HepG2 (cell line): ENCODE measurements at places on chromosomes 4 and X. TPM values are rescaled to one million over a fixed set of nuclear protein-coding genes. Genes with fewer than 3 reads are reported as not detected.

DNA sequence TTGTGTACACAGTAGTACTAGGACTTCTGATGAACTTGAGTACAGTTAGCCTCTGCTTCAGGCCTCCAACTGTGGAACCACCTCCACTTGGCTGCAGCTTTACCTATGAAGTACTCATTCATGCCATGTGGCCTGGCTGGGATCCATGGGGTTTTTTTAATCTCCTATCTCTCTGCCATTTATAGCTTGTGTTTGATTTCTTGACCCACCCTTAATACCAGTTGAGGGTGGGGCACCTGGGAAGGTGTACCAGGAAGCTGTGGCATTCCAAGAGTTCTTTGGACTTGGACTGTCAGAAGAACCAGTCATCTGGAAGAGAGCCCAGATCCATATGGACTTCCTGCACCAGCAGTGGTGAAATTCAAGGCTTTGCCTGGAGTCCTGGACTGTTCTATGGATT, 230.1 kb downstream of the SHROOM3 start:
- no peaks in the 10 kb centered on the region for H3K27me3 ChIP-seq
- H3K4me3 ChIP-seq, result no peak overlapping the region
- H3K27ac ChIP-seq, result no peak overlapping the region
- H3K4me1 ChIP-seq, result no peaks in the 10 kb centered on the region
- H3K36me3 ChIP-seq, result no peaks in the 10 kb centered on the region

GRCh38 chrX:27918799-27919198, 62.5 kb downstream of the DCAF8L1 start:
- H3K27ac ChIP-seq, result no peak overlapping the region
- DNase-seq, result no peak
- H3K4me3 ChIP-seq, result no peak overlapping the region
- H3K4me1 ChIP-seq, result no peaks in the 10 kb centered on the region
- H3K36me3 ChIP-seq, result no peaks in the 10 kb centered on the region

- H3K27me3 ChIP-seq, result no peaks in the 10 kb centered on the region
- no peaks in the 10 kb centered on the region for H3K36me3 ChIP-seq
- H3K4me3 ChIP-seq, result no peak overlapping the region
- DNase-seq, result no peak
Measured at GRCh38 chrX:144738246-144738645, 509.1 kb upstream of the SPANXN1 start.

GRCh38 chrX:136529795-136530194, 2.2 kb upstream of the VGLL1 start:
- no peak overlapping the region for H3K4me3 ChIP-seq
- H3K27me3 ChIP-seq, result no peaks in the 10 kb centered on the region
- no peaks in the 10 kb centered on the region for H3K36me3 ChIP-seq
- no peak overlapping the region for H3K27ac ChIP-seq

- H3K27ac ChIP-seq, result no peak overlapping the region
- H3K4me1 ChIP-seq, result no peaks in the 10 kb centered on the region
- no peak for DNase-seq
- H3K36me3 ChIP-seq, result no peaks in the 10 kb centered on the region
- H3K4me3 ChIP-seq, result no peak overlapping the region
Measured at GRCh38 chrX:65574356-65574755, 39.8 kb upstream of the LAS1L start.

GRCh38 chr4:168511780-168512489, 15.1 kb downstream of the PALLD start:
- H3K36me3 ChIP-seq, result no peaks in the 10 kb centered on the region
- no peaks in the 10 kb centered on the region for H3K27me3 ChIP-seq
- H3K27ac ChIP-seq, result no peak overlapping the region

DNA sequence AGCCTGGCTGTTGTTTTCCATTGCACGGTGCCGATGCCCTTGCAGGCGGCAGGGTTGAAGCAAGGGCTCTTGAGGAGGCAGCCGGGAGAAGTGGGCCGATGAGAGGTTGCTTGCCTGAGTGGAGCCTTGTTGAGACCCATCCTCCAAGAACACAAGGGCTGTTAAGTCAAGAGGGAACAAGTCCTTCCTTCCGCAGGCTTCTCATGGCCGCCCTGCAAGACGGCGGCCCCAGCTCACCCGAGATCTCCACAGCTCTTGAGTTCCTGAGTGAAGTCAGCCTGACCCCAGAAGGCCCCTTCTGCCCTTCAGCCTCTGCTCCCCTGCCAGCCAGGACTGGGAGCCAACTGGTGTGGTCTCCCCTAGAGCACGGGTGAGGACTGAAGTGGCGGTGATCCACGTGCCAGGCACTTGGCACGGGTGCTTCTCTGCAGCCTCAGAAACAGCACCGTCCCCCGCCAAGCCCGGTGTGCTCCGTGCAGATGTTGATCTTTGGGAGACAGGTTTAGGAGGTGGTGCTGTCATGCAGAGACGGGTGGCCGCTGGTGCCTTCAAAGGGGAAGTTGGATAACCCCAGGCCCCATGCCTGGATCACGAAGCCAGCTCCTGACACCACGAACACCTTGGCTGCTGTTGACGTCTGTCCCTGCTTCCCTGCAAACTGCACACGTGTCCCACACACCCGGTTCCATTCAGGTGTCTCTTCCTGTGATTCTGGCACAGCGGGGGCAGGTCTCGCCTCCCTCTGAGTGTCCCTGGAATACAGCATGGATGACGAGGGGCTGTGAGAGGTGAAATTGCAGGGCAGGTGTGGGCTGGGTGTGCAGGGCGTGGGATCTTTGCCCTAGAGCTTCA, 164.4 kb upstream of the PSAPL1 start:
- H3K4me1 ChIP-seq, result no peaks in the 10 kb centered on the region
- no peaks in the 10 kb centered on the region for H3K27me3 ChIP-seq
- H3K27ac ChIP-seq, result no peak overlapping the region
- no peak overlapping the region for H3K4me3 ChIP-seq

- no peaks in the 10 kb centered on the region for H3K27me3 ChIP-seq
- no peak for DNase-seq
- no peak overlapping the region for H3K4me3 ChIP-seq
- H3K27ac ChIP-seq, result no peak overlapping the region
Measured at GRCh38 chr4:1218634-1219565, 30.0 kb downstream of the CTBP1 start.

The MAGEA4 gene
- not detected in 2 replicates for total RNA-seq

The RPGR gene
- total RNA-seq, result 12.1 and 13.6 TPM in 2 replicates

The IL2RG gene
- total RNA-seq, result not detected in 2 replicates

The SPANXN2 gene
- not detected in 2 replicates for total RNA-seq

The RIPPLY1 gene
- 0.49 and 0.86 TPM in 2 replicates for total RNA-seq

The TKTL1 gene
- not detected in 2 replicates for total RNA-seq
